ENCODE measurements at places on chromosomes 2 and 18.

DNA sequence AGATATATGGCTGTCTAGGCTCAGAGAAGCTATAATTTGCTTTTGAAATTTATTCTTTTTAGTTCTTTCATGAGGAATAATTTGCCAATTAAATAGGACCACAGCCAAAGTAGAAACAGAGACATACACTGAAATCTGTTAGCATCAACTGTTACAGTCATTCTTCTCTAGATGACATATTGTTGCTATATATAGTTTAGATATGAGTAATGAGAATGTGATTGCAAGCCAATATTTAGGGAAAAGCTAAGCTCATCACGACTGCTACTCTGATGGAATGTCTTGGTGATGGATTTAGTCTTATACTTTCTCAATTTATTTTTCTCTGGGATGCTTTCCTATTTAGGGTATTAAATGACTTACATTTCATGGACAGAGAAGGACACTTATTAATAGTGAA lies 259.1 kb downstream of the LNPK start:
- DNase-seq = no peak

- no peak for DNase-seq
Observed at GRCh38 chr2:108253106-108253505, 13.3 kb downstream of the SULT1C3 start.

- DNase-seq = no peak
Observed at GRCh38 chr2:75517547-75518230, 43.0 kb downstream of the EVA1A start.

GRCh38 chr2:114157057-114157385 lies 267.1 kb downstream of the ACTR3 start:
- no peak for DNase-seq

DNA sequence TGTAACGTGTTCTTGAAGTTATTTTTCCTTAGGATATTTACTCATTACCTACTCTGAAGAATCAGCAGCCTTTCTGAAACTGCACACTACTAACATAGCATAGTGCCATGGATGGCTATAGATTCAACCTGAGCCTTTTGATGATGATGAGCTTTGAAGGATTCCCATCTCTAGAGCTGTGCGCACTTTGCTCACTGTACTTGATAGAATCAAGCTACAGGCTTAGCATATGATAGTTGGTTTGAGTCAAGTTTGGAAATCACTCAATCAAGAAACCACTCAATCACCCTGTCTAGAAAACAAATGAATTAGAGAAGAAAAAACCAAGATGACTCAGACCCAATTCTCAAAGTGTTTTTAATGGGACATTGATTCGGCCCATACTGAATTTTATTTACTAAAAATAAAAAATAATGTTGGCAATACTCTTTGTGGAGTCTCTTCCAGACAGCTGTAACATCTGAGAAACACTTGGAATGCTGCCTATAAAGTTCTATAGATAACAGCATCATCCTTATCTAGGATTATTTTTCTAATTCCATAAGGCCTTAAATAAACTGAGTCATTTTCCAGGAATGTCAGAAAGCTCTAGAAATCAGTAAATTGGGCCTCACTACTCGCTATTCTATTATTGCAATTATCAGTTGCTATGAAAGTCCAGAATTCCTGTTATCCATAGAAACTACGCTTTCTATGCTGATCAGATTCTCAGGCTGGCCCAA lies 259.0 kb upstream of the ERBB4 start:
- no peak for DNase-seq

GRCh38 chr2:136384531-136385303 lies 266.8 kb upstream of the CXCR4 start:
- DNase-seq = peak; percentile 24
